Upper lobe of left lung (tissue), 6 donors: ENCODE measurements at places on chromosomes 6 and 20. TPM values are rescaled to one million over a fixed set of nuclear protein-coding genes. Genes with fewer than 3 reads are reported as not detected.

The RBM24 gene
- 0.26 TPM for total RNA-seq

The KIAA0408 gene
- total RNA-seq = 34.0 TPM

The FOXF2 gene
- total RNA-seq = 11.3 TPM

The C6orf132 gene
- total RNA-seq = 26.3 TPM

The ENPP5 gene
- 7.2 TPM for total RNA-seq

The VSX1 gene
- not detected for total RNA-seq

The KIF16B gene
- 25.2 TPM for total RNA-seq

The FNDC1 gene
- total RNA-seq = 1.8 TPM

The RING1 gene
- 50.6 TPM for total RNA-seq

The DNMT3B gene
- total RNA-seq = 1.8 TPM

The KHDC1 gene
- 1.3 TPM for total RNA-seq

The CLPSL1 gene
- not detected for total RNA-seq

The CD109 gene
- 25.5 TPM for total RNA-seq

The SOX18 gene
- 11.9 TPM for total RNA-seq

The VNN1 gene
- total RNA-seq = 3.0 TPM

The CCN6 gene
- total RNA-seq = not detected

The PROKR2 gene
- total RNA-seq = not detected

The CYB5R4 gene
- 13.4 TPM for total RNA-seq

The TSPO2 gene
- not detected for total RNA-seq

The APOBEC2 gene
- total RNA-seq = not detected

The MDFI gene
- 4.9 TPM for total RNA-seq

The HLA-DPA1 gene
- total RNA-seq = 674 TPM

The C20orf141 gene
- total RNA-seq = not detected

The LIN28B gene
- total RNA-seq = not detected

The LAMA5 gene
- total RNA-seq = 314 TPM

The TGM3 gene
- not detected for total RNA-seq

The FAM110A gene
- 21.0 TPM for total RNA-seq

The FERMT1 gene
- total RNA-seq = 0.46 TPM

The FNDC11 gene
- 1.7 TPM for total RNA-seq

The CTNNBL1 gene
- total RNA-seq = 51.0 TPM

The OOEP gene
- total RNA-seq = not detected

The RRAGD gene
- total RNA-seq = 17.5 TPM

The ABRACL gene
- 11.5 TPM for total RNA-seq

The CNBD2 gene
- total RNA-seq = 4.2 TPM

The RBM38 gene
- 23.5 TPM for total RNA-seq

The PI16 gene
- 4.7 TPM for total RNA-seq

The OXT gene
- not detected for total RNA-seq

The GMDS gene
- total RNA-seq = 7.6 TPM

The CYP24A1 gene
- total RNA-seq = 31.0 TPM

The TREM1 gene
- 56.1 TPM for total RNA-seq
